Activated naive CD4-positive, alpha-beta T cell treated with anti-CD3 and anti-CD28 coated beads for 36 hours (primary cell): ENCODE measurements at places on chromosomes 5 and 9.

DNA sequence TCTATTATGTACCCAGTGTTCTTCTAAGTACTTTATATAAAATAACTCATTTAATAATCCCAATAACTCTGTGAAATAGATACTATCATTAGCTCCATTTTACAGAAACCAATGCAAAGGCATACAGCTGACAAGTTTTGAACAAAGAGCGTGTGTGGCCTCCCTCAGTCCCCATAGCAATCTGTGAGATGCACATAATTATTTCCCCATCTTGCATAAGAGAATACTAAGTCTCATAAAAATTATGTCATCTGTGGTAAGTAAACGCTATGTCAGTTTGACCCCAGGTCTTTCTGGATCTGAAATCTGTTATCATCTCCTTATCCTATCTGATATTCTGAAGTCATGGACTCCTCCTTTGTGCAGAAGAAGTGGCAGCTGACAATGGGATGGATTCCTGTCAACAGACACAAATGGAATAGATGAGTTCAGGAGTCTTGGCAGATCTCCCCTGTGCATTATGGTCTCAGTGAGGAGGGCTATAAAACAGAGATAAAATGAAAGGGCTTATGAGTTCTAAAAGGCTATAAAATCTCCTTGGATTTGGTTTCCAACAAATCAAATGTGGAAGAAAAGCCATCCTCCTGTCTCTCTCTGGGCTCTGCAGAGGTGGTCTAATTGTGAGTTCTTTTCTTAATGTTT lies 162.5 kb upstream of the TLE4 start:
- no peak for DNase-seq

DNA sequence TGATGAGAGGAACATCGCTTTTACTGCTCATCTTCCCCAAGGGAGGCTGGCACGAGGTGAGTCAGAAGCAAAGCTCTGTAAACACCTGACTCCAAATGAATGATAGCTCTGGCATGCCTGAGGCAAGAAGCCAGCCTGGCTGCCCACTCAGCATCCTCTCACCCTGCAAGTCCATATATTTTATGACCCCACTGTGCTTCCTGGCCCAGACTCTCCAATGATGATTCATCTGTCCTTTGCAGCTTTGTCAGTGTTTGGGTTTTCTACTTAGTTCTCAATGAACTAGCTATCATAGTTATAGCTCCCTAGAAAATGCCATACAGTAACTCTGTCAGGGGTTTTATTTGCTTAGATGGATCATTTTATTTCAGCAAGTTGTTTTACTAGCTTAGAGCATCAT lies 52.1 kb upstream of the FSTL4 start:
- no peak for DNase-seq

DNA sequence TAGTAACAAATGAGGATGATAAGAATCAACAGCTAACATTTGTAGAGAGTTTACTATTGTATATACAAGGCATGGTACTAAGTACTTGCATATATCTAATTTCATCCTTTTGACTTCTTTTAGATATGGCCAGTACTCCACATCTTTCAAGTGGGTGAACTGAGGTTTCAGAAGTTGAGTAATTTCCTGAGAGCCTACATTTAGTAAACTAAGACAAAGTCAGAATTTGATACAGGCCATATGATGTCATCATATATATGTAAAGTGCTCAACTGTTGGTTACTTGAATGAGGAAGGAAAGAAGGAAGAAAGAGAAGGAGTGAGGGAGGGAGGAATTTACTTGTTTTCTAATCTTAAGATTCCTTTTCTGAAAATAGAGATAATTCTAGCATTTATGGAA lies 52.8 kb downstream of the GRIA1 start:
- DNase-seq: no peak

GRCh38 chr5:96283589-96283988 lies 149.5 kb downstream of the PCSK1 start:
- DNase-seq: no peak

GRCh38 chr5:176687881-176688280 lies 40.6 kb downstream of the TSPAN17 start:
- DNase-seq: no peak

DNA sequence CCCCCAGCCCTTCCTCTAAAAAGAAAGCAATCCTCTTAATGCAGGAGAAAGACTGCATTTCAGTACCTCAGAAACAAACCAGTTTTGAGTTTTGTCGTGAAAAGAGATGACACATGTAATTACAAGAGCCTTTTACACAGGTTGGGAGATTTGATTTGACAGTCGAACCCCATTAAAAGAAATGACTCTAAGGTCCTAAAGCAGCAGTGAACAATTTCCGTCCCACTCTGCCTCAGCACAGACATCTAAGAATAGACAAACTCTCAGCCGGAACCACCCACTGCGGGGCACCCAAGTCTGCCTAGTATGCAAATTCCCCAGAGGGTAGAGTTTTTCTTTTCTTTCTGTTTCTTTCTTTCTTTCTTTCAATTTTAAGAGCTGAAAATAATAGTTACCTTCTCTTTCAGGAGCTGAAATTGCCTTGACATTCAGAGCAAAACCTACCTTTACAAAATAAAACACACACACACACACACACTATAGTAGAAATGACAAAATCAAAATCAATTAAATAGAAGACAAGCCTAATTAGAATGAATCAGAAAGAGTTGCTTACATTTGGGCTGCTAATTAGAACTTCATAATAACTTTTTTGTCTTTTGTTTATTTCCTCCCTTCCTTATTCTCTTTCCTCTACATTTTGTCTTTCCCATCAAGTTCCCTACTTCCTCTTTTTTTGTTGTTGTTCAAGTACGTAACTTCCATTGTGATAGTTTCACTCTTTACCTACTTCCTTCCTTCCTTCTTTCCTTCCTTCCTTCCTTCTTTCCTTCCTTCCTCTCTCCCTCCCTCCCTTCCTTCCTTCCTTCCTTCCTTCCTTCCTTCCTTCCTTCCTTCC lies 65.1 kb downstream of the BASP1 start:
- peak; percentile 10 for DNase-seq

DNA sequence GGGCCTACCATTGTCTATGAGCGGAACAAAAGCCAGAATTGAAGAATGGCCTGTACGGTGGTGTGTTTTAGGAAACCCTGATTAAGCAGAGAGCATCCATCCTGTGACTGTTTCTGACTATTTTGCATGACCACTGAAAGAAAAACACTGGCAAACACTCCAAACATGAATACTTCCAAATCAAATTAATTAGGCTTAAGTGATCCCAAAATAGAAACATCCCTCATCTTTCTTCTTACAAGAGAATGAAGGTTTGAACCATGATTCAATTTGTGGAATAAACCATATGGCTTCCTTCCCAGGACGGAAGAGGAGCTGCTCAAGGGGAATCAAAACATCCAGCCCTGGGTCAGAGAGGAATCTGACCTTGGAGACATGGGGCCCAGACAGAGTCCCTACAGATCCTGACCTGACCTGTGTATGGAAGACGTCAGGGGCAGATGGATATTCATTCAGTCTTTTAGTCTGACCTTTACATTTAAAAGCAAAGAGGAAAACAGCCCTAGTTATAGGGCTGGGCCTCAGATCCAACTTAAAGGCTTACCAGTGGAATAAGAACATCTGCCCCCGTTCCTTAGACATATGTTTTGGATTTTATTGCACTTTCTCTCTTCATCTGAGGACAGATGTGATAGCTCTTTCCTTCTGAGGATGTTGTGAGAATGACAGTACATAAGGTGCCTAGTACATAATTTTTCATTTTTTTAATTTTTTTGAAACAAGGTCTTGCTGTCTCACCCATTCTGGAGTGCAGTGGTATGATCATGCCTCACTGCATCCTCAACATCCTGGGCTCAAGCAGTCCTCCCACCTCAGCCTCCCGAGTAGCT lies 17.6 kb upstream of the RECK start:
- DNase-seq: no peak

DNA sequence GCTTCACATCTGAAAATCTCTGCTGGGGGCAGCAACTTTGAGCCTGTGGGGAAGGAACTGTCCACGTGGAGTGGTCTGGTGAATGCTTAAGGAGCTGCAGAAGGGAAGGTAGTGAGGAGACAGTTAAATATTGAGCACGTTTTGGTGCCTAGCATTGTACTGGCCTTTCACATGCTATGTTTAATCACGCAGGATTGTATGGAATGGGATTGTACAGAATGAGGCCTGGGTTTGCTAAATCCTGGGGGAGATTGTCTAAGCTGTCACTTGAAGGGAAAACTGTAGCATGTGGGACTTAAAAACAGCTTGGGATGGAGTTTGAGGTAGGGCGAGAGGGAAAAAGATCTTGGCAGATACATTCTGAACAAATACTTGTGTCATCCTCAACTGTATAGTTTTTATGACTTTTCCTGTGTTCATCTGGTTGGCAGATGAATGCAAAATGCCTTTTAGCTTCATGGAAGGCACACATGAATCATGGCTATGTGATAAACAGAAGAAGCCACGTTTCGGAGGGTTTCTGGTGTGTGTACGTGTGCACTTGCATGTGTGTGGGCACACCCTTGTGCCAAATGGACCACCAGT lies 106.6 kb downstream of the TMC1 start:
- no peak for DNase-seq

- DNase-seq: no peak
Measured at GRCh38 chr9:61671276-61671973, 481.6 kb downstream of the SPATA31A7 start.
